ENCODE measurements at places on chromosomes 16 and 17.

- no peak for DNase-seq
These were observed 7.8 kb downstream of the ADGRG3 start for GRCh38 chr16:57675741-57676551.

GRCh38 chr17:7789131-7789530 is 44.9 kb upstream of the KDM6B start:
- DNase-seq, result no peak

DNA sequence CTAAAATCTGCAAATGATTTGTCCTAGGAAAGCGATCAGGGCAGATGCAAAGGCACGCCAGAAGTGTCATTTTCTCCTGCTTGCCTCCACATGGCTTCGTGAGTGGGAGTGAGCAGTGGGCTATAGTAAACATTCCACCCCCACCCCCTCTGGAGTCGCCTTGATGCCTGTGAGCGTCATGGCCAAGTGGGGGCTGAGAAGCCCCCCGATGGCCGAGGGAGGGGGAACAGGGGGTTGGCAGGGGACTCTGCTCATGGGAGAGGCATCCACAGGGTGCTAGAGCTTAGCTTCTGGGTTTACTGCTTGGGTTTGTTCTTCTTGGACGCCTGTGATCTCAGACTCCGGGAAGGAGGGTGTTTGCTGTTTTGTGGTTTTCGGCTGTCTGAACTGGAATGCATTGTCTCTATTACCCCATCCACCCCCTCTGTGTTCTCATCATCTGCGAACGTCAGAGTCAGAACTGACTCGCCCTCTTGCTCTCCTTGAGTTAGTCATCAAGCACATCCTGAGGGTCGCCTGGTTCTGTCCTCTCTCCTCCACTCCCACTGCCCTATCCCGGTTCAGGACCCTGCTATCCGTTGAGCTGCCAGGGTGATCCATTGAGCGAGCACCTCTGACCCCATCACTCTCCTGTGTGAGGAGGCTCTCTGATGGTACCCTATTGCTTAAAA is 15.4 kb downstream of the TNS4 start:
- DNase-seq, result no peak

- DNase-seq, result no peak
These were observed 8.9 kb upstream of the RAPGEFL1 start for GRCh38 chr17:40168262-40168832.

Measured in activated T-cell treated with anti-CD3 and anti-CD28 coated beads, Interleukin-2, amount 50 U/mL, for 24 hours (primary cell).